Upper lobe of right lung (tissue), 1 donor: ENCODE measurements at places on chromosomes 1 and 21. TPM values are rescaled to one million over a fixed set of nuclear protein-coding genes. Genes with fewer than 3 reads are reported as not detected.

GRCh38 chr1:233656687-233657086 lies 42.8 kb downstream of the KCNK1 start:
- DNase-seq, result no peak

DNA sequence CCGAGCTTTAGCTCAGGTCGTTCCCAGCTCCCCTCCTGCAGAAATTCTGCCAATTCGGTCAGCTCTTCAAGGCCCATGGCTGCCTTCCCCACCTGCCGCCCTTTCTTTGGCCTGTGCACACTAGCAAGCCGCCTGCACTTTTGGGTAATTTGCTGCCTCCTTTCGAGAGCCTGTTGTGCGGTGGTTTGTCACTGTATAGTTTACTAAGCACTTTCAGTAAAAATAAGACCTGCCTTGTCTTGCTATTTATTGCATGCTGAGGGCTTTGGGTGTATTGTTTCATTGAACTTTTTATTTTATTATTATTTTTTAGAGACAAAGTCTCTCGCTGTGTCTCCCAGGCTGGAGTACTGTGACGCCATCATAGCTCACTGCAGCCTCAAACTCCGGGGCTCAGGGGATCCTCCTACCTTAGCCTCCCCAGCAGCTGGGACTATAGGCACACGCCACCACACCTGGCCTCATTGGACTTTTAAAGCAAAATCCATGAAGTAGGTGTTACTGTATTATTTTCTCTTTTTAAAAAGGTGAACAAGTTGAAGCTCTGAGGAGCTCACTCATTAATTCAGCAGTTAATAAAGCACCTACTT lies 1.1 kb upstream of the FABP3 start:
- DNase-seq, result no peak

The SLAMF1 gene
- total RNA-seq, result 1.6 TPM

The KPRP gene
- not detected for total RNA-seq
